ENCODE measurements at places on chromosomes 3 and 15. TPM values are rescaled to one million over a fixed set of nuclear protein-coding genes. Genes with fewer than 3 reads are reported as not detected.

DNA sequence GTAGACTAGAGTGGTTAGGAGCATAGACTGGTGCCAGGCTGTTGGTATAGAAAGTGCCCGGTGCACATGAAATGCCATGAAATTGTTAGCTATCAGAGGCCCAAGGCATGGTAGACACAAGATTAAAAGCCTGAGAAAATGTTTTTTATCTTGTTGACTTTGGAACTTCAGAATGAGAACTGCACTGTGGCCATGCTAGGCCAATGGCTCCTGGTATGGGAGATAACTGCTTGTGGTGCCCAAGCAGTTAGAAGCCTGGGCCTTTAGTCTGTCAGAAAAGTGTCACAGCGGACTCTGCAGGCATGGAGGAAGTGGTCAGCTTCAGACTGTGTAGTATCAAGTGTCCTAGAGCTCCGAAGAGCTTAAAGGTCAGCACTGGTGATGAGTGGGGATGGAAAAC is 11.9 kb downstream of the FYCO1 start:
- DNase-seq: no peak

The CFAP91 gene
- total RNA-seq: not detected

DNA sequence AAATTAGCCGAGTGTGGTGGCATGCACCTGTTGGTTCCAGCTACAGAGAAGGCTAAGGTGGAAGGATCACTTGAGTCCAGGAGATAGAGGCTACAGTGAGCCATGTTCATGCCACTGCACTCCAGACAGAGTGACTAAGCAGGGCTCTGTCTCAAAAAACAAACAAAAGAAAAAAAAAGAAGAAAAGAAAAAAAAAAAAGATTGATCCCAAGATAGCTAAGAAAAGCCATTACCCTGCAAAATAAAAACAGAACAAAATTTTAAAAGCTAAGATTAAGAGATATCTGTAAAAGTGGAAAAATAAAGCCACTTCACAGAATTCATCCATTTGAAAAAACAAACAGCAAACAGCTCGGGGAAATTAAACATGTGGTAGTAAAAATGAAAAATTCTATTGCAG is 23.8 kb downstream of the LRRC2 start:
- DNase-seq: no peak

- no peak for DNase-seq
Observed at GRCh38 chr3:43334976-43335375, 48.6 kb downstream of the SNRK start.

The CNTN3 gene
- total RNA-seq: not detected

DNA sequence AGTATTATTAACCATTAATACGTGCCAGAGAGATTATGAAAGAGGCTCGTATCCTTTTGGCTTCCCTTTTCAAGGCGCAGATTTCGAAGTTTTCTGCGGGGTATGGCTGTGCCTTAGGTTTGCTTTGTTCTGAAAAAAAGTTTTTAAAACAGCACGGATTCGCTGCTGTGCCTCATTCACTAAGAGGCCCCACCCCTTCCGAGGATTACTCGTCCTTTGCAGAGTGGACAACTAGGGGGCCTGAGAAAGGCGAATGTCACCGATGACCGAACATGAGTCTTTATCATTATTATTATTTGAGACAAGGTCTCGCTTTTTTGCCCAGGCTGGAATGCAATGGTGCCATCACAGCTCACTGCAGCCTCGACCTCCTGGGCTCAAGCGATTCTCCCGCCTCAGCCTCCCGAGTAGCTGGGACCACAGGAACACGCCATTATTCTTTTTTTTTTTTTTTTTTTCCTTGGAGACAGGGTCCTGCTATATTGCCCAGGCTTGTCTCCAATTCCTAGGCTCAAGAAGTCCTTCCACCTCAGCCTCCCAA is 684 bp upstream of the RPS27L start:
- peak; percentile 7 for DNase-seq

GRCh38 chr3:120469882-120470301 is 19.1 kb upstream of the FSTL1 start:
- DNase-seq: no peak

The SAMD7 gene
- total RNA-seq: not detected

- no peak for DNase-seq
Observed at GRCh38 chr3:64454179-64454578, 228.9 kb upstream of the PRICKLE2 start.

The PLAAT1 gene
- not detected for total RNA-seq

GRCh38 chr3:57816471-57817095 is 60.5 kb downstream of the SLMAP start:
- no peak for DNase-seq

GRCh38 chr15:42863572-42864239 is 56.9 kb downstream of the TTBK2 start:
- no peak for DNase-seq

GRCh38 chr3:153209596-153209995 is 47.6 kb downstream of the RAP2B start:
- no peak for DNase-seq

DNA sequence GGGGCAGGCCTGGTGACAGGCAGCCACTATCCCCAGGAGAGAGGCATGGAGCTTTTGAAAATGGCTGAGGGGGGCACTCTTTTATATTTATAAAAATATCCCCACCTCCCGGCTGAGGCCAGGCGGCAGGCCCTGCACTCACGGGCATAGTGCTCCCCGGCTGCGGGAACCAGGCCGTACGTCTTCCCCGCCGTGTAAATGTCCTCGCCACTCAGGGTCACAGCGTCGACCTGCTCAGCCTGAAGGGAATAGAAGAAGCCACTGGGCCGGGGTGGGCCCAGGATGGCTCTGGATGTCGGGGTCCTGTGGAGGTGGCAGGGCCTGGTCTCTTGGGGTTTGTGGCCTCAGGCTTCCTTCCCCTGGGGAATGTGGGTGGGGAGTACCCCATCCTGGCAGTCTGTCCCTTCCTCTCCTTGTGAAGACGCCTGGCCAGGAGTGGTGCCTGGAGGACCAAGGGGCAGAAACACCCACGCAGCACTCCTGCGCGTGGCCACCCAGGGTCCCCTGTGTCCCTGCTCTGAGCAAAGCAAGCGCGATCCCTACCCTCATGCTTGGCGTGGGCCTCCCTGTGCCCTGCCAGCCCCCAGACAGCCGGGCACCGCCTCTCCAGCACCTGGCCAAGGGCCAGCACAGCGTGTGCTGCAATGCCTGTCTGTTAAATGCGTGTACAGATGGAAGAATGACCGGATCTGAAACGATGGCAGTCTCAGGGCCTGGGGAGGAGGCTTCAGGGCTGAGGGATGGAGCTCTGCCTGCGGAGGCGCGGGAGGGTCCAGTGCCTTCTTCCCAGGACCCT is 18.9 kb downstream of the MELTF start:
- no peak for DNase-seq

DNA sequence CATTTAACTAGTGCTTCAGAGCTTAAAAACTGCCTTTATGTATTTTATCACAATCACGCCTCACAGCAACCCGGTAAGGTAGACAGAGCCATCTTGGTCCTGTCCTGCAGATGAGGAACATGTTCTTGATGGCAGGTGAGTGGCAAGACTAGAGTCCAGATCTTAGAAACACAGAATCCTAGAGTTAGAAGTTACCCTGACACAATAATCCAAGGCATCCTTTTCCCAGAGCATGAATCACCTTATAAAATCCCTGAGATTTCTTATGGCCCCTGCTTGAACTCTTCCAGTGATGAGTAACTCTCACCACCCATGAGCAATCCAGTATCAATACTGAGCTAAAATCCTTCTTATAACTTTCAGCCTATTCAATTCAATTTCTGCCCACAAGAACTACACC is 16.9 kb downstream of the POPDC2 start:
- no peak for DNase-seq

- DNase-seq: no peak
Observed at GRCh38 chr3:185328324-185329004, 34.5 kb upstream of the MAP3K13 start.

DNA sequence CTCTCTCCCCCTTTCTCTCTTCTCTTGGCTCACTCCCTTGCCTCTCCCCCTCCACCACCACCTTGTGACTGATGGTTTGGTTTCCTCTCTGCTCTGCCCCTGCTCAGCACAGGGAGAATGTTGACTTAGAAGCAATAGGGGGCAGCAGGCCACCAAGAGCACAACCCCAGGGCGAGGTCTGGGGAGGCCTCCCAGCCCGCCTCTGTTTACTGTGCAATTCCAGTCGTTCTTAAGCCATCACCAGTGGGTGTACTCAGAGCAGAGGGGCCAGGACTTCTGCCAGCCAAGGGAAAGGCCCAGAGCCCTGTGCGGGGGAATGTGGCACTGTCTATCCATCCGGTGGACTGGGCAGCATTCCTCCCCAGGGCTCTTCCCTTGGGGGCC is 5.7 kb upstream of the APEH start:
- DNase-seq: no peak

The SEMA6D gene
- 0.06 TPM for total RNA-seq

The GNB4 gene
- 0.73 TPM for total RNA-seq

DNA sequence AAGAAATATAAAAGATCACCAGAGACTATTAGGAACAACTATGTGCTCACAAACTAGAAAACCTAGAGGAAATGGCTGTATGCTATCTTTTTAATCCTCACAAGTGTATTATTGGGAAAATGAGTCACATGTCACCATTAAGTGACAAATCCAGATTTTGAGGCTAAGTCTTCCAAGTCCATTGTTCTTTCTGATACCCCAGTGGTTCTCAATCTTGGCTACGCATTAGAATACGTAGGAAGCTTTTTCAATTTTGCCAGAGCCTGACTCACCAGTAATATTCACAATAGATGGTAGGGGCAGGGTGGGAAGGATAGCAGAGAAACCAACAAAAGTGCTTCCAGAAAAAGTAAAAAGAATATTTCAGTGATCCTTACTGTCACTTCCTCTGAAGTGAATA is 117.0 kb downstream of the FILIP1L start:
- DNase-seq: no peak

DNA sequence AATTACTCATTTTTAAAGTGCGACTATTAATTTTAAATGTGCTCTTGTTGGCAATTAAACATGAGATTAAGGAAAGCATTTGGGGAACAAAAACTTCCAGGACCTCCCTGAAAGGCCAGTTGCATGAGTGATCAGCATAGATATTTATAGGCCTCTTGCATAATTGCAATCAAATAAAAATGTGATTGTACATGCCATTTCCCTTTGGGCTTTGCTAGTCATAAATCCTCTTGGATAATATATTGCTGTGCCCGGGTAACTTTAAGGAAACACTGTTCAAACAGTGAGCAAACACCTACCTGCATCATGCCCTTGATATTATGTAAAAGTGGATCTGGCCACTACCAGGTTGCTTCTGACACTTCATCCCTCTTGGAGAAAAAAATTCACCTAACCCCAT is 239.1 kb downstream of the MCTP2 start:
- no peak for DNase-seq

DNA sequence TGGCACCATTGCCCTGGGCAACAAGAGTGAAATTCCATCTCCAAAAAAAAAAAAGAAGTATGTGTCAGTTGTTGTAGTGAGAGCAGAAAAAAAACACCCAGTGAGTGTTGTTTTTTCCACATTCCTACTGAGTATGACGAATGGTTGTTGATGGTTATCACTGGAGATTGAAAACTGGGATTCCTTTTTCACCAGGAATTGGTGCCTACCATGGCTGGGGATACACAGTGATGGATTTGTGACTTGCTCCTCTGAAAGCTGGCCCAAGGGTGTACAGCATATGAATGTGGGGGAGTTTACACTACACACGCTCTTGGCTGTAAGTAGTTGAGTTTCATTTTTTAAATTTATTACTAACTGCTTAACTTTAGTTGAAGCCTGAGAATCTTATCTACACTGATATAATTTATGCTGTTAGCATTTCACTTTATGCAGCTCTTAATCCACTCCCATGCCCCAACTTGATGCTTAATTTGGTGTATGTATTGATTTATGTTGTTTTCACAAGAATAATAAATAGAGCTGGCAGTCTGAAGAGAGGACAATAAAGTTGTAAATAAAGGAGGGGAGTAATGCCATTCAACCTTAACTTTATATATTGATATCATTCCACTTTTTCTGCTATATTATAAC is 56.0 kb upstream of the MME start:
- no peak for DNase-seq

DNA sequence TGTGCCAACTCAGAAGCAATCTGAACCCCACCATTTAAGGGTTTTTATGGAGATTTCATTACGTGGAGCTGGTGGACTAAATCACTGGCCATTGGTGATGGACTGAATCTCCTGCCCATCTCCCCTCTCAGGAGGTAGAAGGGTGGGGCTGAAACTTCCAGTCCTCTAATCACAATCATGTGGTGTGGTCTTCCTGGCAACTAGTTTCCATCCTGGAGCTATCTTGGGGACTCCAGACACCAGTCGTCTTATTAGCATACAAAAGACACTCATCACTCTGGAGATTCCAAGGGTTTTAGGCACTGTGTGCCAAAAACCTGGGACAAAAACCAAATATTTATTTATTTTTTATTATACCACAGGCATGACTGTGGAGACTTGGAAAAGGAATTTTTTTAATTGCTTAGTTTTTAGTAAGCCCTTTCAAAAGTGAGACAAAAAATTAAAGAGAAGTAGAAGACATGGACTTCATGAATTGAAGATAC is 203.6 kb downstream of the WNT5A start:
- DNase-seq: no peak

The ACAD11 gene
- total RNA-seq: 34.8 TPM

- no peak for DNase-seq
Observed at GRCh38 chr3:105883798-105884377, 15.1 kb upstream of the CBLB start.

DNA sequence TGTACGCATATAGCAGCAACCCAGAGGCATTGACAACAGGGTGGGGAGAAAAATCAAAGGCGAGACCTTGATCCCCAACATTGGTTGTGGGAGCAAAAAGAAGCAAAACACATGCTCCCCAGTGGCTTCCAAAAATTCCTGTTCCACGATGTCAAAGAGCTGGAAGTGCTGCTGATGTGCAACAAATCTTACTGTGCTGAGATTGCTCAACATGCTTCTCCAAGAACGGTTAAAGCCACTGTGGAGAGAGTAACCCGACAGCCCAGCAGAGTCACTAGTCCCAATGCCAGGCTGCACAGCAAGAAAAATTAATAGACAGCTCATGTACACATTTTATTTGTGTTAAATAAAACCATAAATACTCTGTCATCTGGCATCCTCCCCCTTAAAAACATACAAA is 179.9 kb upstream of the PFN2 start:
- no peak for DNase-seq

- no peak for DNase-seq
Observed at GRCh38 chr3:126367316-126367805, 10.2 kb upstream of the KLF15 start.

The C2CD4B gene
- total RNA-seq: not detected

DNA sequence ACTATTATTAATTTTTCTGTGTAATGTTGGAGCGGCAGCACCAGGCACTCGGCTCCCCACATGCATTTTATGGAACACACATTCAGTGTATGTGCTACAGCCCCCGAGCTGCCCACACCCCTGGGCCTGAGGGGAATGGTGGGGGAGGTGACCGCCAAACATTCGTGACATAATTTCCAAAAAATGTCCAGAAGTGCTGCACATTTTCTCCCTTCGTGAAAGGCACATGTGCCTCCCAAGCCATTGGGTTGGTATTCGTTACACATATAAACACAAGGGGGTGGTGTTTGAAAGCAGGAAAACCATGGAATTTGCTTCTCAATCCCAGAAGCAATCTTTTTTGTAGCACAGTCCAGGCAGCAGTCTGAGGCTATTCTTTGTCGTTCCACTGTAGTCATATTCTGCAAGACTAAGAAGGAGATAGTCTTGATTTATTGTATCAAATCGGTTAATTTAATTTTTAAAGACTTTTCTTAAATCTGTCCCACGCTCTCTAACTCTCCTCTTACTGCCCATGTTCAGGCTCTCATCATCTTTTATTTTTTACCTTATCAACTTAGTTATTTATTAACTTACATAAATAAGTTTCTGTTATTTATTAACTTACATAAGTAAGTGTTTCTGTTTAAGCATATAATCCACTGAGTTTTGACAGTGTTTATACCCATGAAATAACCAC is 39.2 kb upstream of the POLR2M start:
- DNase-seq: no peak

The SLC22A14 gene
- not detected for total RNA-seq

The PPIB gene
- 260 TPM for total RNA-seq

Data from T-cell (primary cell).